Neuronal stem cell (in vitro differentiated cells): ENCODE measurements at places on chromosomes 2 and 18.

DNA sequence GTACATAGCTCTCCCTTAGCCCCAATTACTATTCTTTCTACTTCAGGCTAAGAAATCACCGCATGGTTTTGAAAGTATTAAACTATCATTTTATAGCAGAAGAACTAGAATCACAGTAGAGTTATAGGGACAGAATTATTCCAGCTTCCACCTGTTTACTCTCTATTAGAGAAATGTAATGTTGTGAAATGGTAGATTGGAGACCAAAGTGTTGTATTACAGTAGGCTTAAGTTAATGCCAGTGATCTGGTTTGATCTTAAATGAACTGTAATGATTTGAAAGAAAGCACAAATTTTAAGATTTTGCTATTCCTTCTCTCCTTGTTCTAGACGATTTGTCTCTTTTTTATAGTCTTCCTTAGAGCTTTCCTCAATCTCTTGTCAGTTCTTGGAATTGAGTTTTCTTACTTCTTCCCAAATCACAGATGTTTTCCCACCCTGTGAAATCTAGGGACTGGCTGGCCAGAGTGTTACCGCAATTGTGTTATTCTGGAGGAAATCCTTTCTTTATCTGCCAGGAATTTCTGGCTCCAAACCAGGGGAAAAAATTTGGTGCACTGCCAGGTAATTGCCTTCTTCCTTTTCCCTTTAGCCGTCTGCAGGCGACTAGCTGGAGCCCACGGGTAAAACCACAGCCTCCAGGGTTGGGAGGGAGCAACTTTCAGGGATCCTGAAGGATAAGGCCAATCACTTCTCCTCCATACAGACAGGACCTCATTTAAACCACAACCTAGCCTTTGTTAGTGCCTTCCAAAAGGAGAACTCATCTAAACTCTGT is 51.7 kb downstream of the NOP58 start:
- DNase-seq, result no peak

DNA sequence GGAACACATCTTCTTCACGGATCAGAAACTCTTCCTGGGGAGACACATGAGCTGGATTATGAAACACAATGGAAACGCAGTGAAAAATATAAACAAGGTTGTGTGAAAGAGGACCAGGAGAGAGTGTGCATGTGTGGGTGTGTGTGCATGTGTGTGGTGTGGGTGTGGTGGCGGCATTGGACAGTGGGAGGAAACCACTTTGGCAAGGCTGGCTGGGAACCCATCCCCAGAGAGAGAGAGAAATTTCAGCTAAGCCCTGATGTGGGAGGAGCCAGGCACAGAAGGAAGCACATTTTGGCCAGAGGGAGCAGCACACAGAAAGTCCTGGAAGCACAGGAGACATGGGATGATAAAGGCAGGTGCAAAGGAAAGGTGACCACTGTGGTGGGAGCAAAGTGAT is 147.6 kb upstream of the COPS8 start:
- no peak for DNase-seq

DNA sequence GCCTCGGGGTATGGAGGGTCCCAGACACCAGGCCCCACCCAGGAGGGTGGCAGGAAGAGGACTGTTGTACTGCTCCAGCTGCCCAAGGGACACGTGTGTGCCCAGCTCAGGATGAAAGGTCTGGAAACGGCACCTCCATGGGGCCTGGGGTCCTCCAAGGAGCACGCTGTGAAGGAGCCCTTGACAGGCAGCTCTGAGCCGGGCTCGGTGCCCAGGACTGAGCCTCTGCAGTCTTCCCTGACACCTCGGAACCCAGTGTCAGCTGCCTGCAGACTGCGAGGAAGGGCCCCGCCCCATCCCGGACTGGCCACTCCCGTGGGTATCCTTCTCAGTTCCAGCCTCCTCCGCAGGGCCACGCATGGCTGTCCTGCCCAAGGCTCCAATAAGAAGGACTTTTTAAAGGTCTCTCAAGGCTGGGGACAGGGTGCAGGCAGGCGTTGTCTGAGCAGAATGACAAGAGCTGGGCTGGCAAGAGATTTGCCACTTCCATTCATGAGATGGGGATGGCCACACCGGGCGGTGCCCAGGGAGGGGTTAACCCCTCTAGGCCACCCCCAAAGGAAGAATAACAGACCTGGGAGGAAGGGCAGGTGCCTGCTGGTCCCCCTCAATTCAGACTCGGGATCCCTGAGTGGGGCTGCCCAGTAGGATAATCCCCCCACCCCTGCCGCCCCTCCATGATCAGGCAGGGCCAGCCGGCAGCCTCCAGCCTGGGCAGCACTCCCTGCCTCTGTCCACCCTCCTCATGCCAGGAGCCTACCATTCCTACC is 8.9 kb downstream of the ECEL1 start:
- no peak for DNase-seq

DNA sequence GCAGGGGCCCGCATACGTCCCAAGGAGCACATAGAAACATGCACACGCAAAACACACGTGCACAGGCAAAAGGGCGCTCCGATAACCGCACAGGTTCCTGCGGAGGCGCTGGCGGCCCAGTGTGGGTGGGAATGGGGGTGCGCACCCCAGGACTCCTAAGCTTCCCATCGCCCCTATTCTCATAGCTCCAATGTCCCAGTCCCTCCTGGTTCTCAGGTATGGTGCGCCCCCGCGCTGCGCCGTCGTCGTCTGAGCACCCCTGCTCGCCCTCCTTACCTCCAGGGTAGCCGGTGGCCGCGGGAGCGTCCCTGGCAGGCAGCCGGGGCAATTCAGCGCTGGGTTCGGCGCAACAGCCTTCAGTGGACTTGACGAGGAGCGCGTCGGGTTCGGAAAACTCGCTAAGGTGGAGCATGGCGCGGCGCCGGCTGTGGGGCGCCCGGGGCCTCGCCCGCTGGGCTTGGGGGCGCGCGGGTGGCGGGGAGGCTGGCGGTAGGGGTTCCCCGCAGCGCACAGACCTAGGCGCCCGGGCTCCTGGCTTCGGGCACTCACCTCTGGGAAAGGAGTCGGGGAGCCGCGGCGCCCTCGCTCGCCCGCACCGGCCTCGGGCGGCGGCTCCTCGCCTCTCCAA is 328 bp downstream of the EGR4 start:
- DNase-seq, result no peak

GRCh38 chr2:240672076-240672700 is 10.5 kb downstream of the AQP12B start:
- no peak for DNase-seq

DNA sequence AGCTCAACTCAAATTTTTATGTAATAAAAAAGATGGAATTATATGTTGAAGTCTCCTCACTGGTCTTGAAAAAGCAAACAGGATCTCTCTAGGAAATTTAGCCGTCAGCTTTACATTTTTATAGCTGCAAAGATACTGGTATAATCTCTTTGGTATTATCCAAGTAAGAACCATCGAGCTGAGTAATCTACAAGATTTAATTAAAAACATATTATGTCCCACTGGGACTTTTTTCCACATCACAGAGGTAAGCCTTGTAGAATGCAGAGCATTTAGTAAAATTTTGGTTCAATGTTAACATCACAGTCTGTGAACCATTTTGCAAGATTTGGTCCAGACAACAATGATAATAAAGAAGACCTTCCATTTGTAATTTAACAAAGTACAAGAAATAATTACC is 162.6 kb upstream of the SLC39A10 start:
- DNase-seq, result no peak

DNA sequence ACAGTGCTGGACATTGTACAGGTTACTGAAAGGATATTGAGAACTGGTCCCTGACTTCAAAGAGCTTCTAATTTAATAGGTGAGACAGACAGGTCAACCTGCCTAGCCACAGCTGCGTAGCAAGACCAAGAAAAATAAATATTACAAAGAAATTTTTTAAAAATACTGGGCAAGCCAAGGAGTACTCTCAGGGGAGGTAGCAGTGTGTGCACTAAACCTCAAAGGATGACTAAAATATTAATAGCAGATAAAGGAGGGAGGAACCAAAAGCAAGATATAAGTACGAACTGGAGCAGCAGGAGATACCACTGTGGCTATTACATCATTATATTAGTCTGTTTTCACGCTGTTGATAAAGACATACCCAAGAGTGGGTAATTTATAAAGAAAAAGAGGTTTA is 14.9 kb downstream of the SCG2 start:
- DNase-seq, result no peak

DNA sequence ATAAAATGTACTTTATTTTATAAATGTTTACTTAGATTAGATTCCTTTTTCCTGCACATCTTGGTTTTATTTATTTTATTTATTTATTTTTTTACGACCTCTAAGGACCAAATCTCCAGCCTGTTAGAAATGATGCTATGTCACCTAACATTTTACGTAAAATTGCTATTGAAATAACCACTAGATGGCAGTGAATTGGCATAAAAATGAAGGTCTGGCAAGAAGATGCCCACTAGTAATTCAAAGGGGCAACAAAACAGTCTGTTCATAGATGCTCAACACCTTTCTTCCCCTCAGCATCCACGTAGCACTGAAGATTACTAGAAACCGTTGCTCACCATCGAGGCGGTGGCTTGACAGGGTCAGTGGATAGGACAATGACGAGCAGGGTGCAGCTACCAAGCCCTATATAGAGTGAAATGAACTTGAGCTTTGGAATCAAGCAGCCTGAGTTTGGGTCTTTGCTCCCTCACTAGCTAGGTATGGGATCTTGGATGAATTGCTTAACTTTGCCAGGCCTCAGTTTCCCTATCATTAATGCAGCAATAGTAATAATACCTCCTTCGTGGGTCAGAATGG is 128.7 kb upstream of the L3MBTL4 start:
- DNase-seq, result no peak

GRCh38 chr2:184032983-184033382 is 565.3 kb upstream of the ZNF804A start:
- DNase-seq, result no peak

DNA sequence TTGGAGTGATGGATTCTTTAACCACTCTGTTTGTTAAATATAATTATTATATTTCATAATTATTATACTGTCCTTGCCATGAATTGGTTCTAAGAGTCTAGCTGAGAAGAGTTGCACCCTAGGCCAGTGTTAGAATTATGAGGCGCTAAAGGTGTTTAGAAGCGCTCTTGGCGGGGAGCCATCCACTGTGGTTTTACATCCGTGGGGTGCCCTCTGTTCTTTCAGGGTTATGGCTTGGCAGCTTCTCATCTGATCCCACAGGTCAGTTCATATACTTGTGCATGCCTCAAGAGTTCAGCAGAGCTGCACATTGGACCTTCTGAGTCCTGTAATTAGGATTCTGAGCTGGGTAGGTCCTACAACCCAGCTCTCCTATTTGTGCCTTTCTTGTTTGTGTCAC is 9.1 kb downstream of the ASAP2 start:
- DNase-seq, result no peak

DNA sequence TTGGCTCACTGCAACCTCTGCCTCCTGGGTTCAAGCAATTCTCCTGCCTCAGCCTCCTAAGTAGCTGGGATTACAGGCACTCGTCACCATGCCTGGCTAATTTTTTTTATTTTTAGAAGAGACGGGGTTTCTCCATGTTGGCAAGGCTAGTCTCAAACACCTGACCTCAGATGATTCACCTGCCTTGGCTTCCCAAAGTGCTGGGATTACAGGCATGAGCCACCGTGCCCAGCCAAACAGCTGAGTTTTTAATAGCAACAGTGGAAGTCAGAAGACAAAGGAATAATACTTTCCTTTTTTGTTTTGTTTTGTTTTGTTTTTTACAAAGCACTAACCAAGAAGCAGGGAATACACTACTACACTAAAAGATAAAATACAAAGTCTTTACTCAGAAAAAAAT is 16.9 kb downstream of the GPR75 start:
- DNase-seq, result no peak

DNA sequence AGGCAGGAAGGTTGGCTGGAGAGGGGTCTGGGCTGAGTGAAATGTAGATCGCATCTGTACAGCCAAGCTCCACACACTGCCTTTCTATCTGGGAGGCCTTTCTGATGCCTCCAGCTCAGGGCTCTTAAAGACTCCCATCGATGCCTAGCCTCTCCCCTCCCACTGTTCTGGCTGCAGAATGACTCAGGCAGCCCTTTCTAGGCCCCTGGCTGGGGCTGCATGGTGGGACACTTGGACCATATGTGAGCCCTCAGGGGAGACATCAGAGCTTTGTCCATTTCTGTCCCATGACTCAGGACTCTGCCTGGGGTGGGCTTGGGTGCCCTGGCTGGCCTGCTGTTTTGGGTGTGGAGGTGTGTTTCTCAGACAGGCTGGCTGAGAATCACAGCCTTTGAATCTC is 101.3 kb downstream of the CELF4 start:
- DNase-seq, result no peak

- DNase-seq, result no peak
Measured at GRCh38 chr2:151996243-151997003, 102.4 kb downstream of the CACNB4 start.

DNA sequence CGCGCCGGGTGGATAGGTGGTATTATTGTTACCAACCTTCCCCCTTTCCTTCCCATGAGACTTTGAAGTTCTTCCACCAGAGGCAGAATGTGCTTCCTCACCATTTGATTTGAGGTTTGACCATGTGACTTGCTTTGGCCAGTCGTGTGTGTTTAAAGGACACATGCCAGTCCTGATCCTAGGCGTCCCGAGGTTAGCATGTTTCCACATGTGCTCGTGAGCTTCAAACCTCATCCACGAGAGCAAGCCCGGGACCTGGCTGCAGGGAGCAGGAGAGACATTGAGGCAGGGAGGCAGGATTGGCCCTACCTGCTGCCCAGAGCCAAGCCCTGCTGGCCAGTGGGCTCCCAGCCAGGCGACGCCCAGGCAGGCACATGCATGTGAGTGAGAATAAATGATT is 27.4 kb upstream of the EDAR start:
- no peak for DNase-seq

DNA sequence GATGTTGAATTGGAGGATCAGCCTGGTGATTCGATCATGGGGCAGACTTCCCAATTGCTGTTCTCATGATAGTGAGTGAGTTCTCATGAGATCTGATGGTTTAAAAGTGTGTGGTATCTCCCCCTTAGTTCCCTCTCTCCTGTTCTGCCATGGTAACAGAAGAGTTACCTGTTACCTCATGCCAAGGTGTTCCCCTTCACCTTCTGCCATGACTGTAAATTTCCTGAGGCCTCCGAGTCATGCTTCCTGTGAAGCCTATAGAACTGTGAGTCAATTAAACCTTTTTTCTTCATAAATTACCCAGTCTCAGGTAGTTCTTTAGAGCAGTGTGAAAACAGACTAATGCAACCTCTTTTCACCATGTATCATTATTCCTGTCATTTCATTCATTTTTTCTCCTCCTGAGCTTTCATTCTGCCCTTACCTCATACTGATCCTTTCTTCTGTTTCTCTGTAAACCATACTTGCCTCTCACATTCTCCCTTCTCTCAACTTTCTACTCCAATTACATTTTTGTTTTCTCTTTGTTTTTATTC is 22.0 kb downstream of the STARD6 start:
- no peak for DNase-seq
